ENCODE measurements at places on chromosomes 7 and 10. TPM values are rescaled to one million over a fixed set of nuclear protein-coding genes. Genes with fewer than 3 reads are reported as not detected.

DNA sequence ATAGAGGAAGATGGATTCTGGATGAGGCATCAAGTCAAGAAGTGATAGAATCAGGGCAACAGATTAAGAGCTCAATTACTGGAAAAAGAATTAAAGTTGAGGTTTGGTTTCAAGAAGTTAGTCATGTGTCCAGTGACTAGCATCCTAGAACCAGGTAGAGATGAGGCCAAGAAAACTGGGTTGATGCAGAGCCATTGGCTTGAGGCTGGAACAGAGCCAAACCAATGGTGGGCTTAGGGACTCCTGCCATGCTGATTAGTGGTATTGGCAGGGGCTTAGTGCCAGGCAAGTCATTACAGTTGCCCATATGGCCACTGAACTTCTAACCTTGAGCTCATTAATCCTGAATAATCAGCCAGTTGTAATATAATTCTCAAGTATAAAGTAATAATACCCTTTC is 18.5 kb downstream of the ZNF277 start:
- H3K36me3 ChIP-seq = no peaks in the 10 kb centered on the region
- H3K27ac ChIP-seq = no peak overlapping the region
- no peak for DNase-seq
- no peaks in the 10 kb centered on the region for H3K27me3 ChIP-seq
- no peak overlapping the region for H3K4me3 ChIP-seq

GRCh38 chr7:148626828-148627227 is 36.3 kb downstream of the C7orf33 start:
- H3K27ac ChIP-seq = no peak overlapping the region
- H3K27me3 ChIP-seq = no peaks in the 10 kb centered on the region
- H3K36me3 ChIP-seq = no peaks in the 10 kb centered on the region
- no peak for DNase-seq

DNA sequence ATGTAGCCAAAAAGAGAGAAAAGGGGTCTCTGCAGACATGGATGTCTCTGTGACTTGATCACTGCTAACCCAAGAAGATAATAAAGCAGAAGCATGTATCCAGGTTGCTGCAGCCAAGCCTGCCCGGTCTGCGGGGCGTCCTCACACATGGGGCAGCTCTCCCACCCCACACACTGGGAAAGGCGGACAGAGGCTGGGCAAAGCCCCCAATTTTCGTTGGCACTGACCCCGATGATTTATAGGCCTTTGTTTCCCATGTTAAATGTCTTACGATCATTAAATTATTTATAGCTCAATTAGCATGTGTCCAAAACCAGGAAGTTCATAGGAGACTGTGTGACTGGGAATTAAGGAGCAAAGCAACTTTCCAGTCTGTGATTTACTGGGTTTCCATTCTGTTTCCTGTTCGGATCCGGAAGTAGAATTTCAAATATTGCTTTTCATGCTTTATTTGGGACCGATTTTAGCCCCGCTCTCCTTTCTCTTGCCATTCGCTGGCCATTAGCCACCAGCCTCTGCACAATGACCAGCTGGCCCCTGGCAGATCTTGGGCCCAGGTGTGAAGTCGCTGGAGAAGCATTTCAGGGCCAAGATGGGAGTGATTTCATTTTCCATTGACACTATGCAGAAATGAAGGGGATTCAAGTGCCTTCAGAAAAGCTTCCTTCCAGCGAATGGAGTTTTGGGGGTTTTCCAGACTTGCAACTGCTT is 91.6 kb downstream of the EGFR start:
- no peak overlapping the region for H3K27ac ChIP-seq
- no peaks in the 10 kb centered on the region for H3K4me1 ChIP-seq
- no peak overlapping the region for H3K4me3 ChIP-seq

The CALML5 gene
- total RNA-seq = not detected

DNA sequence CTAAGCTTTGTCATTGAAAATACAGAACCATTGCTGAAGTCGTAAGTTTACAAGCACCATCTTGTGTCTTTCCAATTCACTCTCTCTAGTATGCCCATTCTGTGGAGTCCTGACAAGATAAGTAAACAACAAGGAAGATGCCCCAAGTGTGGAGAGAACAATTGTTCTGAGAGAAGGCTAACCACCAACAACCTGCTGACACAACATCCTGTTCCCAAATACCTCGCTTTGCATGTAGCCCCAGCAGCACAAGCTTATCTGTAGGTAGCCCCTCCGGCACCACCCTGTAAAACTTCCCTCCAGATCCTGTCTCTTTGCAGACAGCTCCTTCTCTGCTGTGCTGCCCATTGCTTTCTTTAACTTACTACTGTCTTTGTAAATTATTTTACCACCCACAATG is 233.3 kb upstream of the AOAH start:
- no peaks in the 10 kb centered on the region for H3K27me3 ChIP-seq
- H3K36me3 ChIP-seq = no peaks in the 10 kb centered on the region
- no peaks in the 10 kb centered on the region for H3K4me1 ChIP-seq
- no peak overlapping the region for H3K4me3 ChIP-seq
- no peak overlapping the region for H3K27ac ChIP-seq

DNA sequence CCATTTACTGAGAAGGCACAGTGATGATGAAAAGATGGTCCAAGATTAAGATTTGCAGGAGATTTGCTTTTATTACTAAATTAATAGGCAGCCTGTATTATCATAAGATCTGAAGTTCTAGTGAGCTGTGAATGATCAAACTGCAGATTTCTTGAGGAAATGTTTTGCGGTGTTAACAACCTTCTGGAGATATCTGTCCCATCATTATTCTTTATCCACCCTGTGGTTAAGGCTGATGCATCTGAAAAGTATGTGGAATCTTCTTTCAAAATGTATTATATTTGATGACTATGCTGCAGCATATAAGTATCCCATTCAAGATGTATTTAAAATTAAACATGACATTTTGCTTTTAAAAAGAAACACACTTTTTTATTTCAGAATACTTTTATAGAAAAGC is 150.3 kb downstream of the POLR1F start:
- DNase-seq = no peak
- no peak overlapping the region for H3K4me3 ChIP-seq
- H3K4me1 ChIP-seq = no peaks in the 10 kb centered on the region
- H3K27ac ChIP-seq = no peak overlapping the region
- no peaks in the 10 kb centered on the region for H3K27me3 ChIP-seq

- H3K27me3 ChIP-seq = no peaks in the 10 kb centered on the region
- H3K4me3 ChIP-seq = no peak overlapping the region
- H3K36me3 ChIP-seq = no peaks in the 10 kb centered on the region
- no peaks in the 10 kb centered on the region for H3K4me1 ChIP-seq
- no peak for DNase-seq
Observed at GRCh38 chr10:50613150-50613549, 10.6 kb downstream of the SGMS1 start.

Measured in right lobe of liver (tissue), 6 donors.